ENCODE measurements at places on chromosomes 6 and 20.
A peak's percentile ranks its signal among the peaks of the same experiment; 100 is the strongest.

- no peak for DNase-seq
Measured at GRCh38 chr6:12296604-12297003, 6.4 kb downstream of the EDN1 start.

DNA sequence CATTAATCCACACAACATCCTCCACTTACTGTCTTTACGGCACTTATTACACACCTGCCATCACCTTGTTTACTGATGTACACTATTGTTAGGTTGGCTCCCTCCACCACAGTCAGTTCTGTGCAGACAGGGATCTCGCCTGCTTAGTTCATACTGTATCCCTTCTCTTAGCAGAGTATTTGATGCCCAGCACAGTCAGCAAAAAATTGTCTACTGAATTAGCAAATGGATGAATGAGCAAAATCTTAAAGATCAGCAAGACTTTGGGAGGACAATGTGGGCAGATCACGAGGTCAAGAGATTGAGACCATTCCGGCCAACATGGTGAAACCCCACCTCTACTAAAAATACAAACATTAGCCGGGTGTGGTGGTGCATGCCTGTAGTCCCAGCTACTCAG, 109.8 kb upstream of the ATXN1 start:
- no peak for DNase-seq

DNA sequence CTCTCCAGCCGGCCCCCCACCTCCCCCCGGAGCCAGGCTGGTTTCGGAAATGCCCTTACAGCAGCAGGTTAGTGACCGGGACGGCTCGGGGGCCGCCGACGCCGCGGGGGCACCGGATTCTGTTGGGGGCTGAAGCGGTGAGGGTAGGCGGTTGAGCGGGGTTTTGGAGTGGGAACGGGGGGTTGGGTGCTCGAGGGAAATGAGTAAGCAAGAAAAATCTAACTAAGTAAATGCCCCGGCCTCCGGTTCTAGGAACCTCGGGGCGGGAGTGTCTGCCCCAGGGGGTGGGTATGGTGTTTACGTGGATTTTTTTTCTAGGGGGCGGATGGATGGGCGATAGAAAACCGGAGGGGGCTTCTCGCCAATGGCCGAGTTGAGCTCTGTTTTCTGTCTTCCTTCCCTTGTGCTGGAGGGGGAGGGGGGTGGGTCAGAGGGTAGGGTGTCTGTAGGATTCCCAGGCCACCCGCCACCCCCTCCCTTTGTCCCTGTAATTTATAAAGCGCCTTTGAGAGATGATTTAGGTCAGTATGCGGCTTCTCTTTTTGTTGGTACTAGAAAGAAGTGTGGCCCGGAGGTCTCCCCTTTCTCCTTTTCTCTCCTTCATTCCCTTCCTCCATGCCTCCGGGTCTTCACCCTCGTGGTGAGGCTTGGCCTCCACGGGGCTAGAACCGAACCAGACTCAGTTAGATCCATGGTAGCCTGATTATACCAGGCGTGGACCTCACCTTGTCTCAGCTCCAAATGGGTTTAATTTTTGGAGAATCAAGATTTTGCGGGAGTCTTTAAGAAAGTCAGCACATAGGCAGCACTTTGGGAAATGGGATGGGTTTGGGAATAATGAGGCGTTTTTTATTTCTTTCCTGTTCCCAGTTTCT, 2.3 kb downstream of the E2F3 start:
- no peak for DNase-seq

DNA sequence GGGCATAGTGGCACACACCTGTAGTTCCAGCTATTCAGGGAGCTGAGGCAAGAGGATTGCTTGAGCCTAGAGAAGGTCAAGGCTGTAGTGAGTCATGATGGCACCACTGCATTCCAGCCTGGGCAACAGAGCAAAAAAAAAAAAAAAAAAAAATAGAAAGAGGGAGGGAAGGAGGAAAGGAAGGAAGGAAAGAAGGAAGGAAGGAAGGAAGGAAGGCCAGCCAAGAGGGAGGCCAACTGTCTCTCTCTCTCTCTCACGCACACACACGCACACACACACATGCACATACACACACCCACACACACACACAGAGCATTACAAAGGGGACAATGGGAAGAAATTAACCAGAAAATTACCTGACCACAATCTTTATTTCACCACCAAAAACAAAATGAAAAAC, 50.6 kb upstream of the COL9A1 start:
- DNase-seq = no peak

DNA sequence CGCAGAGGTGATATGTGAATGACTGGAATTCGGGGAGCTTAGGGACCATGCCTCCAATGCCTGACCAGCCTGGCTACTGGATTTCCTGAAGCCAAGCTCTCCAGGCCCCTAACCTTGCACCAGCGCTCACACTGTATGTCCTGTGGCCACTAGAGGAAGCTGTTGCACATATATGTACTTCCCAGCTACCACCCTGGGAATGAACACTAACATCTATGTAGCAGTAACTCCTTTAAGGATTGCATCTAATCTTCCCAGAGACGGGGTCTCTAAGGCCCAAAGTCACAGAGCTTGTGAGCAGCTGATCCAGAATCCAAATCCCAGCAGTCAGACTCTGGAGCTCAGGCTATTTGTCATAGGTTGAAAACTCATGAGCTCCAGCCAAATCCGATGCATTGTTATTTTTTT, 20.4 kb upstream of the BPIFB1 start:
- DNase-seq = no peak

DNA sequence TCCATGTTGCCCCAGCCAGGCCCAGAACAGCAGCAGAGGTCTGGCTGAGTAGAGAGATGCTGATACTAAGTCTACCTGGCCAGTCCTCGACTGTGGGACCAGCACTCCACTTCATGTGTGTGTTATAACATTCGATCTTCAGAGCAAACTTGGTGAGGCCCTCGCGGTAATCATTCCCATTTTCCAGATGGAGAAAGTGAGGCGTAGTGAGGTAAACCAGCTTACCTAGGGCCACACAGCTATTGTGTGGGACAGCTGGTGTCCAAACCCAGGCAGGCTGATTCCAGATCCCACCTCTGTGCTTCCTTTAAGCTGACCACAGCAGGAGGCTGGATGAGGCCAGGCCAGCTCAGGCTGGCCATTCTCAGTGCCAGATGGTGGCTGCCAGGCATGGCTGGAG, 47.7 kb upstream of the SLC32A1 start:
- DNase-seq = no peak

DNA sequence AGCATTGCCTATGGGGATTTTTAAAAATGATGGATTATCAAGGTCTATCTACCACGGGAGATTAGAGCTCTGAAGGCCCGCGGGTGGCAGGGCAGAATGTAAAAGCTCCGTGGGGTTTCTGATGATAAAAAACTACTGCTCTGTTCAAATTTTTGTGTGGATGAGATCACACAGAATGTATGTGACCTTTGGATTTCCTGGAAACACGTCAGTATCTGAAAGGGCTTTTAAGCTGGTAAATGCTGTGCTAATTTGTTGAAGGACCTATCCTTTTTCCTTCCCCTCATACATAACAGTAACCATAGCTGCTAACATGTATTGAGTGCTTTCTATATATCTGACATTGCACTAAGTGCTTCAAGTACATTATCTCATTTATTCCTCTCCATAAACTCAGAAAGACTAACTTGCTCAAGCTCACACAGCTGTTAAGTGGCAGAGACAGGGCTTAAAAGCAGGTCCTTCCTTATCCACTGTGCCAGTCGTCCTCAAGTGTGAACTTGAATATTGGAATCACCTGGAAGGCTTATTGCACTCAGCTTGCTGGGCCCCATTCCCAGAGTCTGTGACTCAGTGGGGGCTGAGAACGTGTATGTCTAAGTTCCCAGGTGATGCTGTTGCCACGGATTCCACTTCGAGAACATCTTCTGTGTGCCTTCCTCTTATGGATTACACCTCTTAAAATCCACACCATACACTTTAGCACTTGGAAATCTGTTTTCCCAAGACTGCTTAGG, 1.9 kb upstream of the TMEM242 start:
- DNase-seq = no peak

DNA sequence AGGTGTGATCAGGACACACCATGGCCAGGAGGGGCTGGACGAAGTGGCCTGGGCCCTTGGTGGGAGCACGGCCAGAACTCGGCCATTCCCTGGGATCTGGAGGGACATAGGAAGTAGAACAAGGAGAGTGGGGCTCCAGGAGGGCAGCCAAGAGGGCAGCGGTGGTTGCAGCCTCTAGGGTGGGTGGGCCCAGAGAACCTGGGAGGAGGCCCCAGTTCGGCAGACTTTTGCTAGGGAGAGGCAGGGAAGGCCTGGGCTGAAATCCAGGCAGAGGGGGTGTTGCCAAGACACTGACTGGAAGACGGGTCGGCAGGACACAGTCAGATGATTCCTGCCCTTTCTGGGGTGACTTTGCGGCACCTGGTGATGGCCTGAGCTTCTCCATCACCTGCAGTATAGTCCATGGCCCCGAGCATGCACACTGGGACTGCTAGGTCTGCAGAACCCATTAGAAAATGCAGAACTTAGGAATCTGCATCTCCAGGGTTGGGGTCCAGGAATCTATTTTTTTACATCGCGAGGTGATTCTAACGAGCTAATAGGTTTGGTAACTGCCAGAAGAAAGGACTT, 224.8 kb downstream of the SYNDIG1 start:
- DNase-seq = no peak

GRCh38 chr20:24779946-24780345, 169.1 kb upstream of the CST7 start:
- DNase-seq = no peak

DNA sequence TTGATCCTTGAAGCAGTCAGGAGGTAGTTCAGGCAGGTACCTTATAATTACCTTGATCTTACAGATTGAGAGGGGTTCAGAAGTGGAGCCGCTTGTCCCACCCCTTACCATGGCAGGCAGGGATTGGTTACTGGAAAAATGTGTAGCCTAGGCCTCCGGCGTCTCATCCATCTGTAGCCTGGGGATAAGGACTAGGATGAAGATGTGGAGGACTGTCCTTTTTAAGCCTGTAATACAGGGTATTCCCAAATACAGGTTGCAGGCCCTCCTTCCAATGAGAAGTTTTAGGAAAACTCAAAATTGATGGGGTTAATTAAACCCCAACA, 2.8 kb downstream of the HMGA1 start:
- no peak for DNase-seq

- no peak for DNase-seq
Measured at GRCh38 chr20:6665161-6665560, 102.3 kb upstream of the BMP2 start.

DNA sequence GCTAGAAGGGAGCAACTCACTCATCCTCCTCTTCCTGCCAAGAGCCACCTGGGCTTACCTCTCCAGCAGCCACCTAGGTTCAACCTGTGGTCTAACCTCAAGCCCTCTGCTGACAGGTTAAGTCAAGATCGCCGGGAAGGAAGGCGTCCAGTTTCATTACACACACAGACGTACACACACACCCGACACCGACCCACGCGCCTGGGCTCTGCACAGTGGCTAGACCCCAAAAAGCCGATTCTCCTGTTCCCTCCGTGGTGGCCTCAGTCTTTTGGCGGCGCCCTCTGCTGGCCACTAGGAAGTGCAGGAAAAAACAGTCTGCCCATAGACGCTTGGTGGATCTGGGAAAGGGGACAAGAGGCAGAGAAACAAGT, 52.8 kb downstream of the MRPL14 start:
- peak; percentile 84 for DNase-seq

GRCh38 chr6:155968921-155969320, 513.3 kb upstream of the NOX3 start:
- no peak for DNase-seq

DNA sequence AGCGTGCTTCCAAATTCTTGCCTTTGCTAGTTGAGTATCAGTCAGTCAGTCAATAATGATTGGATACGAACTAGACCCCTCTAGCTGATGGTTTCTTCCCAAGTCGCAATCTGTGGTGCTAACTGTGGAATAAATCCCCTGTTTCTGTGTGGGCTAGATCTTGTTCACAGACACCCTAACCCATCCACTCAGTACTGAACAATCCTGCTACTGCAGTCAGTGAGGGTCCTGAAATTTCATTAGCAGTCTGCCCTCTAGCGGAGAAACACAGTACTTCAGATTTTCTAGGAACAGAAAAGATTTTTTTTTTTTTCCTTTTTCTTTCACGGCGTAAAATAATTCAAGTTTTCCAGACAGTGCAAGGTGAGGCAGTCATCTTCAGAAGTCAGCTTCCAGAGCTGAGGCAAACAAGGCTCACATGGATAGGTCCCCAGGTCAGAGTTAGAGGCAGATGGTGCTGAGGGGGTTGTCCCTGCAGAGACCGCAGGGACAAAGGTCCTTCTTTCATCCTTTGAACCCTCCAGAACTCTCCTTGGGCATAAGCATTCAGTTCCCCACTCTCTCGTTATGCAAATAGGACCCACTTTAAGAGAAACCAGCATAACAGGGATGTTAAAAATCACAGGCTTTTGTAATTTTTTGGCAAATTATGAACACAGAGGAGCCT, 119.6 kb downstream of the SCML4 start:
- DNase-seq = peak; percentile 41

GRCh38 chr20:10219452-10219791, 792 bp downstream of the SNAP25 start:
- DNase-seq = peak; percentile 61

DNA sequence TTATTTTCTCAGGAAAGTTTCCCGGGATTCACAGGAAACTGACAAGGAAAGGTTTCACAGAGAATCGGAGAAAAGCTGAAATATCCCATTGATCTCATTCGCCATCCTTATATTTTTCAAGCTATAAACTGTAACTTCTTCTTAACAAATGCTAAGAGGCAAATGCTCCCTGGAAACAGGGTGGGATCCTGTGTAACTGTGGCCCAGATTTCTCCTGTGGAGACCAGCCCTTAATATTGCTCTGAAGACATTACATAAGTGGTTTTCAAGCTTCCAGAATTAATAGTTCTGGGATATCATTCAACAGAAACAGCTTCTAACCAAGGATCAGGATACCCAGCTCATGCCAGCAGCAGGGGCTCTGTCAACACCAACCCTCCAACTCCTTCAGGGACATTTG, 69.2 kb downstream of the THBS2 start:
- DNase-seq = no peak

DNA sequence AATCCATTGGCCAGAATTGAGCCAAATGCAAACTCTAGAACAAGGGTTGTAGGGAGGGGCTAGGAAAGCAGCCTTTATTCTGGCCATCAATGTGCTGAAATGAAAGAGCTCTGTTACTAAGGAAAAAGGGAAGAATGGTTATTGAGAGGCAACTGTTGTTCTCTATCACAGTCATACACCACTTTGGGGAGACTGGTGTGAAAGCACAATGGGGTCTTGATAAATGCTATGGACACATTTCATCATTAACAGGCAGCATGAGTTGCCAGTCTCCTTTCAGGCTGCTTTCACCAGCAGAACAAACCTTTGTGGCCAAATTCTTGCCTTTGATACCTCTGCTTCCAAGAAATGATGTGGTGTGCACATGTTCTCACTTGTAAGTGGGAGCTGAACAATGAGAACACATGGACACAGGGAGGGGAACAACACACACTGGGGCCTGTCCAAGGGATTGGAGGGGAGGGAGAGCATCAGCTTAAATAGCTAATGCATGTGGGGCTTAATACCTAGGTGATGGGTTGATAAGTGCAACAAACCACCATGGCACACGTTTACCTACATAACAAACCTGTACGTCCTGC, 86.2 kb downstream of the CDS2 start:
- no peak for DNase-seq

- no peak for DNase-seq
Measured at GRCh38 chr20:48937674-48938073, 16.2 kb downstream of the ARFGEF2 start.
